ENCODE measurements at places on chromosomes 6 and 20.

DNA sequence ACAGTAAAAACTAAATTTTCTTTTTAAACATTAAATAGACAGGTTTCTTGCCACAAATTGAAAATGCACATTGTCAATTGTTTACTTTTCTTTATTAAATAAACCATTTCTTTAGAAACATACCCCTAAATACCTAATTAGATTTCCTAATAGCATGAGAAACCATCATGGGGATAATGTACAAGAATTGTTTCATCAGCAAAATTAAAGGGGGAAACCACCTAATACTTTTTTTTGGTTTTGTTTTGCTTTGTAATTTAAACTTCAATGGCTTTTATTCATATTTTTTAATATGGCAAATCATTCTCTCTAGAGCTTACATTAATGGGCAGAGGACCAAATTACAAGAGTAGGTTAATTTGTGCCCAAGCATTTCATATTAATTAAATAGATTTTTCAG is 987.9 kb downstream of the EPHA7 start:
- no peak for DNase-seq

- no peak for DNase-seq
Observed at GRCh38 chr20:22984606-22985005, 50.5 kb upstream of the SSTR4 start.

DNA sequence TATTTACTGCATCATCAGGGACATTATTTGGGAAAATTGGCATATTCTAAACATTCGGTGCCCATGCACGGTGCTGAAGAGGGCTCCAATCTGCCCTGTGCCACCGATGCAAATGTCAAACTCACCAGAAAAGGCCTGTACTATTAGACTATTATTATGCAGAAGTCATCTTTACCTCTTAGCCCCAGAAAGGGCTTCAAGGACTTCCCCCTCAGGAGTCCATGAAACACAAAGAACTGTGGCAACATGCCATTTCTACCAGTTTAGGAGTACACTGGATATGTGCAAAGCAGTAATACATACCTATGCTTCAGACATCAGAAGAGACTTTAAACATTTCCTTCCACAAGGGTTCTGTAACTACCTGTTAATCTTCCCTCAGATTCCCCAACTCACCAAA is 8.6 kb downstream of the DIDO1 start:
- DNase-seq = no peak

DNA sequence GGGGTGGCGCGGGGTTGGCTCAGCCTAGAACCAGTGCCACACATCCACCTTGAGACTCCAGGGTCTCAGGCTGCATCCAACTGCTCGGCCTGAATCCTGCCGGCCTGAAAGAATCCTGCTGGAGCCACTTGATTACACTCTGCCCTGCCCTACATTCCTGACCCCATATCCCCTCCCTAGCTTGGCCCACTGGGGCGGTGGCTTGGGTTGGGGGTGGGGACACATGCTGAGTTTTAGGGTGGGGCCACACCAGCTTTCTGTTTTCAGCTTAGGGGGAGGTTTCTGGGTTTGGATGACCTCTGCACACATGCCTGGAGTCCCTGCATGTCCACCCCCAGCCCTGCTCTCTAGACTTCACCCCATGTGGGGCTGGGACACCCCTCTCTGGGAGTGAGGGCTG is 6.8 kb downstream of the ITPR3 start:
- DNase-seq = no peak

DNA sequence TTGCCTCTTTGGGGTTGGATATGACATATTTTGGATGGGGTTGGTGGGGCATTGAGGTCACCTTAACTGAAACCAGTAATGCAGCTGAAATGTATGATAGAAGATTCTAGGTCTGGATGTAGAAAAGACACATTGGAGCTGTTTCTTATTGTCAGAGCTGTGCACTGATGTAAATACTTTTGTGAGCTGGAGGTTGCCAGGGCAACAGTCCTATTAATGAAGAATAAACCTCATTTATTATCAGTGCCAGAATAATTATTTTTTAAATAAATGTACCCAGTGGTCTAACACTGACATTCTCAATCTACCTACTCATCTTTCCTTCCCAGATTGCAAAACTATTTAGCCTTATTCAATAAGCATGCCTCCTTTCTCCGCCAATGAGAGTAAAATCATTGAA is 57.0 kb downstream of the CAP2 start:
- DNase-seq = no peak

DNA sequence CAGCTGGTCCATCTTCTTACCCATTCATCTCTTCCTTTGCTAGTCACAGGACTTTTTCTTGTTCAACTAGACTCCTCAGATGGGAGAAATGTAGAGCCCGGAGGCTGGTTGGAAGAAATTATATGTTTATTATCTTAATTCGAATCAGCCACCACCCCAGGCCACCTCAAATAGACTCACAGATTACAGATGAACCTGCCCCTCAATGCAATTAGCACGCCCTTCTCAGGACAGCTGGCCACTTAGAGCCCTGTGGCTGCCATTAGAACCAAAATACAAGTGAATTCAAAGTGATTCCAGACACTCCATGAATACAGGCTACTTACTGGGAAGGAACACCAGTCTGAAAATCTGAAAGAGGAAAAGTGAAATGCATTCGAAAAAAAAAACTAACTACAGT is 176.4 kb downstream of the MAFB start:
- DNase-seq = no peak

- DNase-seq = no peak
Observed at GRCh38 chr6:70763754-70764510, 96.2 kb downstream of the SMAP1 start.

DNA sequence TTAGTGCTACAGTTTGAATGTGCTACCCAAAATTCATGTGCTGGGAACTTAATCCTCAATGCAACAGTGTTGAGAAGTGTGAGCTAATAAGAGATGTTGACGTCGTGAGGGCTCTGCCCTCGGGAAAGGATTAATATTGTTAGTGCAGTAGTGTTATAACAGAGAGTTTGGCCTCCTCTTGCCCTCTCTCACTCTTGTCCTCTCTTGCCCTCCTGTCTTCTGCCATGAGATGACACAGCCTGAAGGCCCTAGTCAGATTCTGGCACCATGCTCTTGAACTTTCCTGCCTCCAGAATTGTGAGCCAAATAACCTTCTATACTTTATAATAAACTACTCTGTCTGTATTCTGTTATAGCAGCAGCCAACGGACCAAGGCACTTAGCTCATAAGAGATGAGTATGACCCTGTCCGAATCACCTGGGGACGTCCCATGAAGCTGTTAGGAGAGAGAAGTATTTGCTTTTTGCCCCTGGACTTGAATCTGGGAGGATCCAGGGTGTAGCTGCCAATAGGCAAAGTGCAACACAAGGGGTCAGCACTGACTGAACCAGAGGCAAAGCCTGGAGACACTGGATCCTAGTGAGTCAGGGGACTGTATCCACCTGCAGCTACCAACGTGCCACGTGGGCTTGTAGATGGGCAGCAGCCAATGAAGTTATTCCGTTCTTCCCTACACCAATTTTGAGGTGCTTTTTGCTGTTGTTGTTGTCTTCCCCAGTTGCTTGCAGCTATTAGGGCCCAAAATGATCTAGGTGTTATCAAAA is 233.7 kb downstream of the THBS2 start:
- no peak for DNase-seq

- no peak for DNase-seq
Observed at GRCh38 chr6:20411953-20412681, 10.4 kb downstream of the E2F3 start.

DNA sequence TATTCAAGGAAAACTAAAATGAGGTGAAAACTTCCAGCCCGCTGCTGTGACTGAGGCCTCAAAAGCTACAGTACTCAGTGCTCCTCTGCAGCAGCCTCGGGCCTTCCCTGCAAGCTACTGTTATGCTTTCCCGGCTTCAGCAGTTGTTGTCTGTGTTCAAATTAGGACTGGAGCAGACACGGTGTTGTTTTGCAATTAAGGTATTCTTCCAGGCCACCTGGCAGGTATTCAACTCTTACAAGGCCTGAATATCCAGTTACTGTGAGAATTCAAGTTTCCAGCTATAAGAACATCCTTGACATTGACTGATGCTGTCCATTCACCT is 10.7 kb downstream of the TXNDC5 start:
- DNase-seq = no peak

- DNase-seq = no peak
Observed at GRCh38 chr6:97176468-97176867, 106.5 kb downstream of the MMS22L start.

DNA sequence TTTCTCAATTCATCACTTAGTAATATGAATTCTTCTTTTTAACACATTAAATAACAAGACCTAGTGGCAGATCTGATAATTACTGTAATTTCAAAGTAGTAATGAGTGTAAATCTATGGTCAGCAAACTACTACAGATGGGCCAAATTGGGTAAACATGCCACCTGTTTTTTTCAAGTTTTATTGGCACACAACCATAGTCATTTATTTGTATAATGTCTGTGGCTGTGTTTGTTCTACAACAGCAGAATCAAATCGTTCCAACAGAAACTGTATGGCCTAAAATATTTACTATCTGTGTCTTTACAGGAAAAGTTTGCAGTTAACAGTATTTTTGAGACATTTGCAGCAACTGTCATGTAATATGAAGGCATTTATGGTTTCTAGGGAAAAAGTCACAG is 86.1 kb upstream of the EYA2 start:
- DNase-seq = no peak

- no peak for DNase-seq
Observed at GRCh38 chr6:49649988-49650387, 13.3 kb upstream of the RHAG start.

- DNase-seq = no peak
Observed at GRCh38 chr6:129793447-129793846, 67.7 kb downstream of the TMEM244 start.

- DNase-seq = no peak
Observed at GRCh38 chr6:12339808-12340487, 49.8 kb downstream of the EDN1 start.

GRCh38 chr20:44748005-44748370 is 2.3 kb downstream of the KCNK15 start:
- no peak for DNase-seq

DNA sequence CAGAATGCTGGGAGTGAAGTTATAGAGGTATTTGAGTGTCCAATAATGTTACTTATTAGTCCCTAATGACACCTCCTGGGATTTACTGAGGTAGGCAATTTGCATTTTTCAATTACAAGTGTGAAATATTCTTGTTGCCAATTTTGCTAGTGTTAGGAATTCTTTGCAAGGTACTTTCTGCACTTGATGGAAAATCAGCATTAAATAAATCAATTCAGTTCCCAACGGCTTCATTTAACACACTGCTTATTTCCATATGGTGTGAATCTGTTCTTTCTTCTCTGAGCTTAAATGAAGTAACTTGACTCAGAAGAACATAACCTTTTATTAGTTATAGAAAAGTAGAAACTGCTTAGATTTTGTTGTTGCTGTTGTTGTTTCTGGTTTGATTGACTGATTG is 21.2 kb downstream of the CCN2 start:
- DNase-seq = no peak

DNA sequence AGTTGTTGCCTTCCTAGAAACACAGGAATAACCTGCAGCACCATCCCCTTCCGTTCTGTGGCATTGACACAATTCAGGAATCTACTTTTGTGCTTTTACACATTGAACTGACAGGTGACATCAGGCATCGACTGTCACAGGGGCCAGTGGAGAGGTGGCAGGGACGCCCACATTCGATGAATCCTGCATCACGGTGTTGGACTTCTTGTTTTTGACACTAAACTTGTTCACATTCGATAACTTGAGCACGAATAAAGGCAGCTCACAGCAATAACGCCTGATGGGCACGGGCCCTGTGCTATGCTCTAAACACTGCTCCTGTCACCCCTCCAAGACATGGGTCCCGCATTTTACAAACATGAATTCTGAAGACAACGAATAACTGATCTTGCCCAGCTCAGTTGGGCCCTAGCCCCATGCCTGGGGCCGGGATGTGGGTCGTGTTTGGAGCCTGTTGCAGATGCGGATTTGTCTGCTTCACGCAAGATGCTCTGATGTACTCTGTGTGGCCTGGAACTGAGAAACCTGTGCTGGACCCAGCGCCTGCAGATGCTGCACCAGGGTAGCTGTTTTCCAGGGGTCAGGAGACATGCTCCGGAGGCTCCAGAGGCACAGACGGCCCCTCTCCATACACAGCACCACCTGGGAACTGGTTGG is 75.7 kb downstream of the TTLL2 start:
- DNase-seq = no peak

GRCh38 chr20:35405775-35406174 is 6.0 kb downstream of the UQCC1 start:
- no peak for DNase-seq

DNA sequence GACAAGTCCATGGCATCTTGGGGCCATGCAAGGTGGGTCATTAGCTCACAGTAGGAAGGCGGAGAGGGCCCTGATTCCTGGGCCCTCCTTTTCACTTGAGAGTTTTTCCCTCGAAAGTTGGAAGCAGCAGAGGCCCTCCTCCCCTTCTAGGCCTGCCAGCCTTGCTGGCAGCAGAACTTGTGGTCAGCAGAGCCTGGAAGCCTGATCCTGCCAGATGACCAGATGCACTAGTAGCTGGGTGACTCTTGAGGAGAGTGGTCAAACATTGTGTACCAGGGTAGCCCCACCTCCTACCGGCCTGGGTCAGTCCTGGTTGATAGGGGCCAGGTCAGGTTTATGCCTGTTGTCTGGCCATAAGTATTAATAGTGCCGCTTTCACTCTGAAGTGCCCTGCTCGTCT is 3.8 kb upstream of the HMGA1 start:
- DNase-seq = no peak

DNA sequence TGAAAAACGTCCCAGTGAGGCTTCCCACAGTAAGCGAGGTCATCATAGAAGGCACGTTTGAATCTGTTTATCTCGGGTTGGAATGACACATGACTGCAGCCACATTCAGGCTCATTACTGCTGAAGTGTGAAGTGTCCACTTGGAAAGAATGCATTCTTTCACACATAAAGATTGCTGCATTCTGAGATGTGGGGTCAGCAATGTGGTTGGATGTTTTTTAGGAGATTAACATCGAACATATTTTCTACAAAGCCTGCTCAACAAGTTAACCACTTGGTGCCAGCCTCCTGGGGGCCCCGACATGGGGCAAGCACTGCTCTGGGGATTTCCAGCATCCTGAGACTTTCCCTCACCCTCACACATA is 79.9 kb downstream of the BMP6 start:
- DNase-seq = no peak

DNA sequence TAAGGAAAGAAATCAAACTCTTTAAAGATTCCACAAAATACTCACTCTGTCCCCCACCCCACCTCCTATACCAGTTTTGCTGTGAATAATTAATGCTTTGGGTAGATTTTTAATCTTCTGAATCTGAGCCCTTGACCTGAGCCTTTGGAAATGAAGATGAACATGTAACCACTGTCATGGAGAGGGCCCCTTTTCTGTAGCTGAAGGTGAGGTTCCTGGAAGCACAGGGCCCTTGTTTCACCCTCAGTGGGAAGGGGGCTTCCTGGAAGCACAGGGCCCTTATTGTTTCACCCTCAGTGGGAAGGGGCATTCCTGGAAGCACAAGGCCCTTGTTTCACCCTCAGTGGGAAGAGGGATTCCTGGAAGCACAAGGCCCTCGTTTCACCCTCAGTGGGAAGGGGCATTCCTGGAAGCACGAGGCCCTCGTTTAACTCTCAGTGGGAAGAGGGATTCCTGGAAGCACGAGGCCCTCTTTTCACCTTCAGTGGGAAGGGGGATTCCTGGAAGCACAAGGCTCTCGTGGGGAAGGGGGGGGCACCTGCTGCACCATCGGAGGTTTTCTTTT is 75.7 kb downstream of the DACT2 start:
- no peak for DNase-seq

Measured in NCI-H1436 (cell line).